ENCODE measurements at places on chromosomes 2 and 18. TPM values are rescaled to one million over a fixed set of nuclear protein-coding genes. Genes with fewer than 3 reads are reported as not detected.

DNA sequence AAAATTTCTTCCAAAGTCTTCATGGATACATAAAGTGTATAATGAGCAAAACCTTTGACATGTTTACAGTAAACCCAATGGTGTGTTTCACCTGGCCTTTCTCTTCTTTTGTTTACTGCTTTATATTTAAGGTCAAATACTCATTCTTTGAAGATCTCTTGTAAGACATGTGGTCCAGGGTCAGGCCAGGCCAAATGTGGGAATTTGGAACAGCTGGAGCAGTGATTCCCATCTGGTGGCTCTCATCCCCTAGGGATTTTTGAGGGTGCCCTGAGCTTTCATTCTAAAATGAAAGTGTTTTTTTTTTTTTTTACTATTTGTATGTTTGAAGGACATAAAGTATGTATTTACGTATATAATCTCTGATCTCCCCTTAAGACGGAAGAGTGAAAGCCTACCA lies 13.8 kb upstream of the MGAT5 start:
- peaks cover 4% of the 10 kb centered on the region for H3K4me1 ChIP-seq
- H3K36me3 ChIP-seq, result no peaks in the 10 kb centered on the region
- H3K27ac ChIP-seq, result no peak overlapping the region
- no peaks in the 10 kb centered on the region for H3K27me3 ChIP-seq
- H3K4me3 ChIP-seq, result no peak overlapping the region
- DNase-seq, result no peak

Gene FKBP1B
- 22.0 TPM for total RNA-seq

GRCh38 chr2:62499430-62500060 lies 6.5 kb downstream of the TMEM17 start:
- no peak for DNase-seq
- no peak overlapping the region for H3K4me3 ChIP-seq
- H3K4me1 ChIP-seq, result peaks cover 5% of the 10 kb centered on the region
- no peaks in the 10 kb centered on the region for H3K36me3 ChIP-seq
- no peaks in the 10 kb centered on the region for H3K27me3 ChIP-seq
- no peak overlapping the region for H3K27ac ChIP-seq

Gene MAP2
- 123 TPM for total RNA-seq

- DNase-seq, result no peak
- H3K36me3 ChIP-seq, result no peaks in the 10 kb centered on the region
- H3K4me1 ChIP-seq, result peaks cover 1% of the 10 kb centered on the region
- H3K4me3 ChIP-seq, result no peak overlapping the region
Measured at GRCh38 chr2:61700464-61700863, 153.4 kb downstream of the FAM161A start.

DNA sequence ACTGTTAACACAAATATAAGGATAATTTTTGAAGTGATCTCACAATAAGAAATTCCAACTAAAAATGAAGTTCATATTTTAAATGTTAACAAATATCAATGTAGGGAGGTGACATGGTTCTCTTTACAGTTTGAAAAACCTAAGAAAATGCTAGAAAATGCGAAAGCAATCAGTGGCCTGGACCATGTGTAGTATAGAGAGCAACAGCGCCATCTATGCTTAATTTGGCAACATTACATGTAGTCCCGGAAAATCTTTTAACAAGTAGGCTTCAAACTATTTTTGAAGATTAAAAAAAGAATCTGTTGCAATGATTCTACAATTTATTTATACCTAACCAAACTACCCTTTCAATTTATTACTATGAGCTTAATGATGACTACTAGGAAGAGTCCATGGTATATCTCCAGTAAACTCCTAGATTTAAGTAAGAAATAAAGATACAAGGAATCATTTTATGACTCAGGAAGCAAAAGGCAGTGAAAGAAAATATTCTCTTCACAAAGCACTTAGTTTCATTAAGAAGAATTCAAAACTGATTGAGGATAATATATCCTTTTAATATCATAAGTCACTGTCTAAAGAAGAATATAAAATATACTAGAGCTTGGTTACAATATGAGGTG lies 33.3 kb downstream of the NDUFA10 start:
- H3K27ac ChIP-seq, result no peak overlapping the region
- no peak overlapping the region for H3K4me3 ChIP-seq
- no peaks in the 10 kb centered on the region for H3K27me3 ChIP-seq
- no peaks in the 10 kb centered on the region for H3K4me1 ChIP-seq
- peaks cover 11% of the 10 kb centered on the region for H3K36me3 ChIP-seq

DNA sequence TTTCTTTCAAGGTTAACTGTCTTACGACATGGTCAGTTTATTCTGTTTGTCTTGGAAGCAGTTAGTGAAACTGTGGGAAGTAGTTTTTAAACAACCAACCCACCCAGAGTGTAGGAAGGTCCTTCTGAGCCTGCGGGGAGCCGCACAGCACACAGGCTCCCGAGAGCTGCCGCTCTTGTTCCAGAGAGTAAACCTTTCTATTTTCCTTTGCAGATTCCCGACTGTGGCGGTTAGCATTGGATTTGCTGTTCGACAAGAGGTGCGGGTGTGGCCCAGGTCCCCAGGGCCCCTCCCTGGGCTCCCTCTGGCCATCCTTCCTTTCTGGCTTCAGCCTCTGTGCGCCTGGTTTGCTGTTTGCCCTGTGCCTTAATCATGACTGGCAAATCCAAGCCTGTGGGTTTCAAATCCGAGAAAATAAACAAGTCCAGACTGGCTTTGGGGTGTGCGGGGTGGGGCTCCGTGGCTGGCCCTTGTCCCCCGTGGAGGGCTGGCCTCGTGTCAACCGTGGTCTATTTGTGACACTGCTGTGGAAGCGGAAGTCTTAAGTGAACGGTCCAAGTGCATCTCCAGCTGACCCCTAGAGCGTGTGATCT lies 30.7 kb downstream of the IMPA2 start:
- H3K36me3 ChIP-seq, result peaks cover 3% of the 10 kb centered on the region
- no peak overlapping the region for H3K4me3 ChIP-seq
- H3K27ac ChIP-seq, result no peak overlapping the region
- H3K4me1 ChIP-seq, result peaks cover 26% of the 10 kb centered on the region
- no peaks in the 10 kb centered on the region for H3K27me3 ChIP-seq
- DNase-seq, result no peak

Gene LAMA3
- 0.35 TPM for total RNA-seq

DNA sequence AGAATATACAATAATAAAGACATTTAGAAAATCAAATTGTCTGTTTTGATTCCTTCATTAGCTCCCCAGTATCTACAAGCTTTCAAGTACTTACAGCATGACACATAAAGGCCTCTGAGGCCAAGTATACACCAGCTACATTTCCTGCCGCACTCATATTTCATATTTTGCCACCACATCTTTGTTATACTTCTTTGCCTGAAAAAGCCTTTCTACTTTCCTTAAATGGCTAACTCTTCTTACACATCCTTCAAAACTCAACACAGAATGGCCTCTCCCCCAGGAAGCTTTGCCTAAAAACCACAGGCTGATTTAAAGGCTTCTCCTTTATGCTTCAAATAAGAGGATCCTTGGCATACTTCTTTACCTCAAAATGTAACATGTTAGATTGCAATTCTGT lies 4.5 kb downstream of the STK17B start:
- H3K27me3 ChIP-seq, result peaks cover 6% of the 10 kb centered on the region
- DNase-seq, result no peak
- no peak overlapping the region for H3K4me3 ChIP-seq
- no peaks in the 10 kb centered on the region for H3K36me3 ChIP-seq
- H3K4me1 ChIP-seq, result peaks cover 17% of the 10 kb centered on the region

DNA sequence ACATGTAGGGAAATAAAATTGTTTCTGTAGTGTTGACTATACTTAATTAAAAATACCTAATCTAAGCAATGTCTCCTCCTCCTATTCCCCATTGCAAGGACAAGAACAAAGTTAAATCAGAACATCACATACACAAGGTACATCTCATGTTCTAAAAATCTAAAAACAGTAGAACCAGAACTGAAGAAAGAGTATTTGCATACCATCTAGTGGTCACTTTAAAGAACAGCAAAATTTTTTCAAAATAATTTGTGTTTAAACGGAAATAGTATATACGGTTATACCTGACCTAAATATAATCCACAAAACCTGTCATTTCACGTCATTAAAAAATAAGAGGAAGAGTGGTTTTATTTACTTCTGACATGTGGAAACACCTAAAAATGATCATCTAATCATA lies 294.3 kb upstream of the KCNH7 start:
- H3K4me1 ChIP-seq, result peaks cover 5% of the 10 kb centered on the region
- H3K36me3 ChIP-seq, result no peaks in the 10 kb centered on the region
- no peak overlapping the region for H3K27ac ChIP-seq
- no peaks in the 10 kb centered on the region for H3K27me3 ChIP-seq
- no peak for DNase-seq

GRCh38 chr2:227188292-227188691 lies 23.9 kb downstream of the COL4A3 start:
- H3K4me3 ChIP-seq, result no peak overlapping the region
- H3K27ac ChIP-seq, result no peak overlapping the region
- no peak for DNase-seq
- no peaks in the 10 kb centered on the region for H3K36me3 ChIP-seq
